HTR-8/SVneo (cell line): ENCODE measurements at places on chromosomes 2 and 18.
A peak's percentile ranks its signal among the peaks of the same experiment; 100 is the strongest.

DNA sequence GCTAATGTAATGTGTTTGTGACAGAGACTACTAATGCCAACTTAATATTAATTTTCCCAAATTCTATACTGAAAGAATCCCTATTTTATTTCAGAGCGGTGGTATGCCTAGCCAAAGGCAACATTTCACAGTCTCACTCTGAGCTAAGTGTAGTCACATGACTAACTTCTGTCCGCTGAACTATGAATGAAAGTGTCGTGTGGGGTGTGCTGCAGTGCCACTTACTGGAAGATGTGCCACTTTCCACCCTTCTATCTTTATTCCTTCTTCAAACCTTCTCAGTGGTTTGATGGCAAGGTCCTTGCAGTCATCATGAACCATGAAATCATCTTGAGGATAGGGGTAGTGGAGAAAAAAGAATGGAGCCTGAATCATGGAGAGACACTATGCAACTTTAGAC, 47.3 kb upstream of the C1D start:
- DNase-seq = no peak

DNA sequence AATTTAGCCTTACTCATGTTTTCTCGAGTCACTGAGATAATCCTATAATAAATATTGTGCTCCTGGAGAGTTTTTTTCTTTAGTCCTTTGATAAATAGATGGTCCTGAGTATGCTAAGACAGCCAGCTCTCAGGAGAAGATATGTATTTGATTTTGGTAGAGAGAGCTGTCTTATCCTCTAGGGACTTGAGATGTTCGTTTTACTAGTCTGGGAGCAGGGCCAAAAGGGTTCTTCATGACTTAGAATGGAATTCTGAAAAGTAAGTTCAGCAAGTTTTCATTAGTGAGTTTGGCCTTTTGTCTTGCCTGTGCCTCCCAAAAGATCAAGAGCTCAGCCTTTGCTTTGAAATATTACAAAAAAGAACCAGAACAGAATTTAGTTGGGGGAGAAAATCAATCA, 246.7 kb downstream of the BABAM2 start:
- DNase-seq = peak; percentile 27

DNA sequence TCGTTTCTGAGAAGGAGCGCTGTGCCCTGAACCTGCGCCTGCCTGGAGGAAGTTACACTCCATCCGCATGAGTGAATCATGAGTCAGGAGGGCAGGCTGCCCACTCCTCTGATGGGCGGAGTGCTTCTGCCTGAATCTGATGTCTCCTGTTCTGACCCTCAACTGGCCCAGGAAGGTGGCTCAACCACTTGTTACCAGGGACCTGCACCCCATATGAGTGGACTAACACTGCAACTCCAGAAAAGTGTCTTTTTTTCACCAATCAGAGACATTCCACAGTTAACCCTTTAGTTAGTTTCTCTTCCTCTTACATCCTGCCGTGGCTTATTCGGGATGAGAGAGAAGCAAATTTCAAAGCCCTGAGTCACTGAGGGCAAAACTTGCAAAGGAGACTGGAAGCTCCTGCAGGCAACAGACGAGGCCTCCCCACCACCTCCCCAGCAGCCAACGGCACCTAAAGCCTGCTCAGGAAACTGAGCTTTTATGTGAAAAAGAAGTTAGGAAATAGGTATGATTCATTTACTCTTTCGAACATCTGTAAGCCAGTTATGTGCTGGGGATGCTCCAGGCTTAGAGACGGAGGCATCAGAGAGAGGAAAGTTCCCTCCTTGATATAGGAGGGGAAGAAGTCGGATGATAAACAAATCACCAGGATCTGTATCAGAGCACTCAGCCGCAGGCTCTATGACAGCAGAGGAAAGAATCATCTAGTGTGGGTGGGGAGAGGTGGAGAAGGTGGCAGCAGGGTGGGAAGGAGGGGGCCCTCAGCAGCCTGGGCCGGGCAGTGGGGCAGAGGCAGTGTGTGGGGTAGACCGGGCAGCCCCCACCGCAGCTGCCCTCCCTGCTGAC, 30.9 kb downstream of the MBP start:
- peak; percentile 69 for DNase-seq

DNA sequence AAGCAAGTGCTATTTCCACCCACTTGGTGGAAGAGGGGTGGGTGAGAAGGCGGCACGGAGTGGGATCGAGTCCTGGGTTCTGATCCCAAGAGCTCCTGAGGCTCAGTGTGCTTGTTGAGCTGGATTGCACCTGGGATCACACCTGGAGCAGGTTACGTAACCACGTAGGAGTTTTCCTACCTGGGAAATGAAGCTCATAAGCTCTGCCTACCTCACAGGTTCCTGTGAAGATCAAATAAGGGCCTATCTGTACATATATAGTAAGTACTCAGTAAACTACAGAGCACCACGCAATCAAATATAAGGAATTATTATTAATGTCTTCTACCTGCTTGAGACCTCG, 11.0 kb downstream of the NPC1 start:
- no peak for DNase-seq

- DNase-seq = no peak
Measured at GRCh38 chr2:190563109-190563508, 28.6 kb upstream of the NEMP2 start.

GRCh38 chr18:62610701-62611411, 88.0 kb downstream of the ZCCHC2 start:
- no peak for DNase-seq

- DNase-seq = no peak
Measured at GRCh38 chr2:211631503-211631902, 907.1 kb downstream of the ERBB4 start.

GRCh38 chr18:37368110-37368954, 197.3 kb downstream of the CELF4 start:
- no peak for DNase-seq

DNA sequence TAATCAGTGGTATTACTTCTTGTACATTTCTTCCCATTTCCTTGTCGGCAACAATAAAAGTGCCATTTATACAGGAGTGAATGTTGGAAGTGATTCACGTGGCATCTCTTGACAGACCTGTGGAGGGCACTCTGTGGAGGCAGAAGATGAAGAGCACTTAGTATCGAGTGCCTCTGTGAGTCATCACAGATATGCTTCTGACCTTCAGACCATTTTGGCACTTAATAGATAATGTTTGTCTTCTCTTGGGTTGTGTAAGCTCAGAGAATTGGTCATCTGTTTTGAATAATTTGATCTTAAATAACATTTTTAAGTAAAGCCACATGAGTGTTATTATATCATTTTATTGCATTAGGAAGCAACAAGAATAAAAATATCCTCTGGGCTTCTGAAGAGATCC, 305.5 kb downstream of the PTPRM start:
- peak; percentile 11 for DNase-seq

DNA sequence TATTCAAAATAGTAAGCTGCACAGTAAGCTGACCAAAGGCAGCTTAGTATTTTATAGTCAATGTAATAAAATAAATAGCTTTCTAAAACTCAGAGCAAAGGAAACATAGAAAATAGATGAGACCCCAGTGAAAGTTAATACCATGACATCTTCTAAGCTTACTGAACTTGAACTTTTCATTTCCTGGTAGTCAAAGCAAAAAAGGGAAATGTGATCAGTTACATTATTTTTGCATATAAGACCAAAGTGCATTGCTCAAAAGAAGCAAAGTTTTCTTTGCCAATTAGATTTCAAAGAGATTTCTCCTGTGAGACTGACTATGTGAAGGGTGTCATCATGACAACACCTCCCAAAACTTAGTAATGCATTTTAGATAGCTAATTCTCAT, 70.2 kb downstream of the MYO1B start:
- DNase-seq = no peak

GRCh38 chr2:50125246-50125645, 906.7 kb downstream of the NRXN1 start:
- no peak for DNase-seq

- DNase-seq = no peak
Measured at GRCh38 chr2:237613679-237614078, 13.7 kb upstream of the LRRFIP1 start.

- DNase-seq = no peak
Measured at GRCh38 chr2:58204195-58204959, 36.7 kb downstream of the FANCL start.

GRCh38 chr2:213091765-213092164, 59.6 kb downstream of the IKZF2 start:
- DNase-seq = no peak

GRCh38 chr2:108243566-108243965, 3.8 kb downstream of the SULT1C3 start:
- DNase-seq = no peak

DNA sequence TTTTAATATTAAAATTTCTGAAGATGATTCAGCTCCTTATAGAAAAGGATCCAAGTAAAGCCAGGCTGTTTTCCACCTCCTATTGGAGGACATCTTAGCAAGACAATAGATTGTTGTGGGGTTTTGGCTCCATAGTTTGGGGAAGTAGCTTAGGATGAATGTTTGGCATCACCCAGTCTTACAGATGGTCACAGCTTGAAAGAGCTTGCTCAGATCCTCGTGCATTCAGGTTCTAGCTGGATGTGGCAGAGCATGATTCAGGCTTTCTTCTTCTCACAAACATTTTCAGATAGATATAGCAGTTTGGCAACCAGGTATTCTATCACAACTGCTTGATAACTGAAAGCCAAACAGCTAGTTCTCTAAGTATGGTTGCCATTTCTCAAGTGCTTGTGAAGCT, 23.6 kb upstream of the PDCL3 start:
- no peak for DNase-seq

- DNase-seq = no peak
Measured at GRCh38 chr2:100718065-100718629, 101.8 kb upstream of the NPAS2 start.

- DNase-seq = no peak
Measured at GRCh38 chr2:235711527-235711926, 217.7 kb downstream of the AGAP1 start.

GRCh38 chr2:88099798-88100488, 27.9 kb downstream of the FABP1 start:
- no peak for DNase-seq

GRCh38 chr2:110827511-110827910, 95.1 kb downstream of the ACOXL start:
- DNase-seq = no peak

GRCh38 chr2:216108967-216109921, at the start of gene XRCC5:
Gene XRCC5 (plus strand): TSS chr2:216109348. CDS start chr2:216109437, 89 bp downstream.
- peak; percentile 90 for DNase-seq

- no peak for DNase-seq
Measured at GRCh38 chr2:231315896-231316295, 79.6 kb upstream of the B3GNT7 start.

- DNase-seq = peak; percentile 95
Measured at GRCh38 chr2:109128048-109128615, 873 bp upstream of the SH3RF3 start.

DNA sequence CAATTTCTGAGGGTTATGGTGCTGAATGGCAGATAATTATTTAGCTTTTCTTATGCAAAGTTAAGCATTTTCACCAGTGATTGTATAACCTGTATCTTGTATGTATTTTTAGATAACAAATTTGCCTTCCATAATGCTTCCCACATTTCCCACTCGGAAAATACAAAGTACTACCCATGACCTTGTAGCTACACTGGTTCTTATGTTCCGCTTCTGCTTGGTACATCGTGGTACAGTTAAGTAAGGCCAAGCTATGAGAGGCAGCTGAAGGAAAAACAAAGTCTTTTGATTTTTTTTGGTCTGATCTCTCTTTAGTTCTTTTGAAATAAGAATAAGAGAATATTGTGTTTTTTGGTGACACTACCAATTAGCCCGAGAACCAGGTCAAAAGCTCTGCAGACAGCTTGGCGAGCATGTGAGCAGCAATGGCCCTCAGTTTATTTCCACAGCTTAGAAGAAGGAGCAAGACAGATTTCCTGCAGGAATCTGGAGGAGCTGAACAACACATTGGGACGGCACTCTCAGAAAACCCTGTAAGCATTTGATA, 26.8 kb downstream of the SH3YL1 start:
- DNase-seq = no peak

- no peak for DNase-seq
Measured at GRCh38 chr2:165871025-165871424, 77.0 kb upstream of the GALNT3 start.

DNA sequence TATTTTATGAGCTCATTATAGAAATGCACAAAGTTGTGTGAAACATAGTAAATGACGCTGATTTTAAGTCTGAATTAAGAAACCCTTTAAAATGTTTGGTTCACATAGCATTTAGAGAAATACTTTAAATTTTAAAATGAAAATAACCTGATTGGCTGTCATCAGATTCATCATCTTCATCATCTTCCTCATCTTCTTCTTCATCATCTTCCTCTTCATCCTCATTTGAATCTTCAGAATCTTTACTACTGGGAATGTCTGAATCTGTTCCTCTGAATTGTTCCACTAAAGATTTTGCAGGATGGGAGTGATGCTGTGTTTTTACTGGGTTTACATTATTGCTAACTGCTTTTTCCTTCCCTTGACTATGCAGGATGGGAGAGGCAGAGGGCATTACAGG, 146.1 kb upstream of the WDSUB1 start:
- no peak for DNase-seq

DNA sequence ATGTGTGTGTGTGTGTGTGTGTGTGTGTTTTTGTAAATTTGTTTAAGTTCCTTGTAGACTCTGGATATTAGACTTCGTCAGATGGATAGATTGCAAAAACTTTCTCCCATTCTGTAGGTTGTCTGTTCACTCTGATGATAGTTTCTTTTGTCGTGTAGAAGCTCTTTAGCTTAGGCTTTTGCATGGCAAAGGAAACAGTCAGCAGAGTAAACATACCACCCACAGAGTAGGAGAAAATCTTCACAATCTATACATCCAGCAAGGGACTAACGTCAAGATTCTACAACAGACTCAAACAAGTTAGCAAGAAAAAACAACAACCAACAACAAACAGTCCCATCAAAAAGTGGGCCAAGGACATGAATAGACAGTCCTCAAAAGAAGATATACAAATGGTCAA, 336.7 kb upstream of the ATP5MC3 start:
- DNase-seq = no peak
